ENCODE measurements at places on chromosomes 1 and 21.

GRCh38 chr21:41769111-41769510, 2.3 kb upstream of the RIPK4 start:
- DNase-seq = no peak

- no peak for DNase-seq
Measured at GRCh38 chr1:77412820-77413530, 131.2 kb downstream of the AK5 start.

DNA sequence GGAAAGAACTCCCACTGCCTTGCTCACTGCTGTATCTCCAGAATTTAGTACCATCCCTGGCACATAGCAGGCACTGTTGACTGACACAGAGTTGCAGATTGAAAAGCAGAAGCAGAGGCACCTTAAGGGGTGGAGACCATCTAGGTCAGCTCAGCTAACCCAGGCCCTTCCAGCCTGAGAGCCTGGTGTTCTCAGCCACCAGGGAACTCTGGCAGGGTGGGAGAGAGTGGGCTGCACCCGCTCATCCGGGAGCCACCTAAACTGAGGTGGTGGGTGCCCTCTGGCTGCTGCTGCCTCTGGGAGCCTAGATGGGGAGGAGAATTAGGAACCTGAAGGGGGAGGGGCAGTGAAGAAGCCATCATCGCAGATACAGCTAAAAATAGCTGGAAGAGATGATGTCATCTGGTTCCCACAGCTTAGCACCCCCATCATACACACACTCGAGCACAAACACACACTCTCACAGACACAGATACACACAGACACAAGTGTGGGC, 1.5 kb upstream of the TSPAN1 start:
- no peak for DNase-seq

GRCh38 chr1:200224315-200224714, 185.5 kb downstream of the ZNF281 start:
- no peak for DNase-seq

DNA sequence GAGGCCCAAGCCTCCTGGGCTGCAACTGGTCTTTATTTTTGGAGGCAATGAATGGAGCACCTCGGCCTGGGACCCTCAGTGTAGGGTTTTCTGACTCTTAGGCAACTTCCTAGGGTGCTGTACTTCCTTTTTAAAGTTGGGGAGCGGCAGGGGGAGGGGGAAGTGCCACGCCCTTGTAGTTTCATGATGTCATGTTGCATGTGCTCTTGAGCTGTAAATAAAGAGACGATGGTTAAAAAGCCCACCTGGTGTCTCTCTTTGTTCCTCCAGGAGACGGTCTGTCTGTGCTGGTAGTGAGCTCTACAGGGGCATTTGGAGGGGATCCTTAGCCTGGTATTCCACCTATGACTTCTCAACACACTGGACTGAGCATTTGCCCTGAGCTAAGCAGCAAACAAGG, 10.3 kb upstream of the AGTRAP start:
- no peak for DNase-seq

DNA sequence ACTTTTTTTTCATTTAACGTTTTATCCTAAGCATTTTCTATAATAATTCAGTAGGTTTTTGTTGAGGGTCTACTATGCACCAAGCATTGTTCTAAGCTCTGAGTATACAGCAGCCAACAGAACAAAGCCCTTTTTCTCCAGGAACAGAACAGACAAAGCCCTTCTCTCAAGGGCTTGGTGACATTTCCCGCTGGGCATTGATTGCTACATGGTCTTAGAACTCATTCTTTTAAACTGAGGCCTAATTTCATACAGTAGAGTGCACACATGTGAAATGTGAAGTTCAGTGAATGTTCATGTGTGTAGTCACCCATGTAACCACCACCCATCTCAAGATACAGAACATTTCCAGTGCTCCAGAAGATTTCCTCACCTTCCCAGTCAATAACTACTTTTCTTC, 15.2 kb upstream of the PDIK1L start:
- DNase-seq = no peak

All from activated CD4-positive, alpha-beta T cell treated with anti-CD3 and anti-CD28 coated beads, Interleukin-2, amount 50 U/mL, for 48 hours (primary cell).